ENCODE measurements at places on chromosomes 6 and 20. TPM values are rescaled to one million over a fixed set of nuclear protein-coding genes. Genes with fewer than 3 reads are reported as not detected.

LY6G6C gene
- total RNA-seq: not detected

ZC3H12D gene
- 3.7 TPM for total RNA-seq

CASS4 gene
- 16.5 TPM for total RNA-seq

RIPPLY2 gene
- total RNA-seq: not detected

COL10A1 gene
- total RNA-seq: not detected

KCNQ5 gene
- total RNA-seq: not detected

PRICKLE4 gene
- 5.1 TPM for total RNA-seq

RHAG gene
- total RNA-seq: not detected

NRN1 gene
- total RNA-seq: 41.4 TPM

MUC21 gene
- not detected for total RNA-seq

MROH8 gene
- total RNA-seq: 4.0 TPM

SNTA1 gene
- total RNA-seq: 28.6 TPM

SLC32A1 gene
- not detected for total RNA-seq

FAM83C gene
- total RNA-seq: not detected

C4B gene
- 8.8 TPM for total RNA-seq

ADGB gene
- not detected for total RNA-seq

RGS17 gene
- total RNA-seq: 6.2 TPM

EDN3 gene
- total RNA-seq: not detected

FRK gene
- 0.44 TPM for total RNA-seq

DAAM2 gene
- total RNA-seq: 52.5 TPM

BMP6 gene
- total RNA-seq: 6.6 TPM

ATP6V1G2 gene
- not detected for total RNA-seq

MUCL3 gene
- total RNA-seq: not detected

JPH2 gene
- 0.17 TPM for total RNA-seq

CGA gene
- total RNA-seq: not detected

TREM1 gene
- 9.5 TPM for total RNA-seq

PACSIN1 gene
- total RNA-seq: not detected

VAPB gene
- total RNA-seq: 25.3 TPM

SLC24A3 gene
- 10.6 TPM for total RNA-seq

SGK2 gene
- 17.0 TPM for total RNA-seq

DLK2 gene
- not detected for total RNA-seq

NPEPL1 gene
- 40.3 TPM for total RNA-seq

PPP1R3G gene
- total RNA-seq: 2.5 TPM

SCUBE3 gene
- 0.34 TPM for total RNA-seq

SNAP25 gene
- 0.51 TPM for total RNA-seq

MPC1 gene
- 59.7 TPM for total RNA-seq

LPA gene
- total RNA-seq: not detected

PNRC1 gene
- total RNA-seq: 258 TPM

ANKRD66 gene
- total RNA-seq: not detected

PLCB1 gene
- total RNA-seq: 26.7 TPM

PSMB8 gene
- 40.7 TPM for total RNA-seq

MACROD2 gene
- 2.9 TPM for total RNA-seq

C20orf202 gene
- total RNA-seq: 0.75 TPM

LY6G6F gene
- not detected for total RNA-seq

FOXA2 gene
- not detected for total RNA-seq

MYB gene
- total RNA-seq: not detected

SLC12A5 gene
- total RNA-seq: not detected

RNF144B gene
- 26.6 TPM for total RNA-seq

TRIM40 gene
- total RNA-seq: not detected

EFHC1 gene
- 26.2 TPM for total RNA-seq

PCED1A gene
- 29.1 TPM for total RNA-seq

HEY2 gene
- total RNA-seq: 2.1 TPM

HMGCLL1 gene
- 3.1 TPM for total RNA-seq

CYP24A1 gene
- not detected for total RNA-seq

TRAM2 gene
- 39.1 TPM for total RNA-seq

All from subcutaneous adipose tissue (tissue), 4 donors.